ENCODE measurements at places on chromosomes 5 and 9.

- no peak for DNase-seq
These were observed 261.7 kb downstream of the CDH12 start for GRCh38 chr5:22591461-22591860.

- DNase-seq: no peak
These were observed 50.7 kb downstream of the DBH start for GRCh38 chr9:133686642-133687575.

- peak; percentile 38 for DNase-seq
These were observed 23.3 kb downstream of the MCTP1 start for GRCh38 chr5:95261437-95262175.

- no peak for DNase-seq
These were observed 10.6 kb downstream of the FGFR4 start for GRCh38 chr5:177097016-177097985.
